ENCODE measurements at places on chromosomes 16 and 17.

- DNase-seq, result no peak
Observed at GRCh38 chr17:1616101-1616500, 12.5 kb downstream of the SLC43A2 start.

DNA sequence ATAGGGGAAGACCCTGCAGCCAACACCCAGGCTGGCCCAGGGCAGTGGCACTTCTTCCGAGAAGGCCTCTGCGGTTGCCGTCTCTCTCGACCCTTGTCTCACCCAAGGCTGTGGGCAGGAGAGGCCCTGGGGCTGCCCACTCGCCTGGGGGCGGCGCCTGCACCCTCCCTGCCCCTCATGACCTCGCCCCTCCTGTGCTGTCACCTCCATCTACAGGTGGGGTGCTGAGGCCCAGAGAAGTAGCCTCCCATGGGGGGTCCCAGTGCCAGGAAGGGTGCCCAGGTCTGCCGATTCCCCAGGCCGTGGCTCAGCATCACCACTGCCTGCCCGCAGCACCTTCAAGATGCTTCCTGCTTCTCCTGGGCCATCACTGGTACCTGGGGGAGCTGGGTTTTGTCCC lies 992 bp downstream of the NLRC3 start:
- DNase-seq, result no peak

DNA sequence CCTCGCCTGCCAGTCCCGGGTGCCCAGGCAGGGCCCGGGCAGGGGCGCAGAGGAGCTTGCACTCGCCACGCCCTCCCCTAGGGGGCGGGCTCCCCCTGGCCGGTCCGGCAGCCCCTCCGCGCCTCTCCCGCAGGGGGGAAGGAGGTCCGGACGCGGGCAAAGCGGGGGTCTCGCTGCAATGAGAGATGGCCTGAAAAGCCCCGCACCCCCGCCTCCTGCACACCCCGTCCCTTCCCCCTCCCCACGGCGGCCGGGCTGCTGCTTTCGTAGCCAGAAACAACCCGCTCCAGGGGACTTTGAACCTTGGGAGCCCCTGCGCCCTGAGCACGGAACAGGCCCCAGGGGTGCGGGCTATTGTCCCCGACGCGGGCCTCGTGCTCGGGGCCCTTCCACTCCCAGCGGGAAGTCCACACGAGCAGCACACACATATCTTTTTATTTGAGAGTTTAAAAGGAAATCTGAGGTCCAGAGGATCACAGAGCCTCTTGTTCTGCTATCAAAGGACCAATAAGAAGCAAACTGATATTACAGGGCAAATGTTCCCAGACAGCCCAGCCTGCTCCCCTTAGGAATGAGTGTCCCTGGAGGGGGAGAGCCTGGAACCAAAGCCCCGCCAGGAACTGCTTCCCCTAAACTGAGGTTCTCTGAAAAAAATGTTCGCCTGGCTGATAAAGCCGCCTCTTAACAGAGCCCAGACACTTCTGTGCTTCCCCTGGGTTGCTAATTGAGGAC lies 5.8 kb upstream of the CBX4 start:
- DNase-seq, result peak; percentile 54

DNA sequence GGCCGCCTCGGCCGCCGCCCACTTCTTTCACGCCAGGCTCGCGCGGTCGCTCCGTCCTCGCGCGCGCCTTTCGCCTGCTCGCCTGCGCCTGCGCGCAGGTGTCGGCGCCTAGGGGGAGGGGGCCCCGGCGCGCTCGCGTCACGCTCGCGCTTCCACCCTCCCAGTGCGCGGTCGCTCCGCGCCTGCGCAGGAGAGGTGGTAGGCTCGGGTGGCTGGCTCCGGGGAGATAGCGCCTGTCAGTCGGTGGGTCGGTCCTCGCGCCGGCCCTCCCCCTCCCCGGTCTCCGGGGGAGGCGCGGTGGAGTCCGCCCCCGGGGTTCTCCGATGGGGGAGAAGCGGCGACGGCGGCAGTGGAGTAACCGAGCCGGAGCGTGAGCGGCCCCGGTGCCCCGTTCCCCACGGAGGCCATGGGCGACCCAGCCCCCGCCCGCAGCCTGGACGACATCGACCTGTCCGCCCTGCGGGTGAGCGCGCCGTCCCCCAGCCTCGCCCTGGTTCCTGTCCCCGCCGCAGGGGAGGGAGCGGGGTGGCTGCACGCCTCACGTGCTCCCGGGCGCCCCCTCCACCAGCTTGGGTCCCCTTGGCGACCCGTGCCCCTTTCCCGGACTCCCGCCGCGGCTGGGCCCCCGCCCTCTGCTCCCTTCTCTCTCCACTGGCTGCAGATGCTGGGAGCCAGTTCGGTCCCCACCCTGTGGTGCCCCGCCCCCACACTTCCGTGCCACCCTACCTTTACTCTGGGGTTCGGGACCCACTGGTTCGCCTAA lies at the start of gene MINK1:
TSS of gene MINK1 (plus strand) at position 163 of the 763 bp plus-strand sequence. CDS start at position 407, 244 bp downstream.
- DNase-seq, result peak; percentile 95

DNA sequence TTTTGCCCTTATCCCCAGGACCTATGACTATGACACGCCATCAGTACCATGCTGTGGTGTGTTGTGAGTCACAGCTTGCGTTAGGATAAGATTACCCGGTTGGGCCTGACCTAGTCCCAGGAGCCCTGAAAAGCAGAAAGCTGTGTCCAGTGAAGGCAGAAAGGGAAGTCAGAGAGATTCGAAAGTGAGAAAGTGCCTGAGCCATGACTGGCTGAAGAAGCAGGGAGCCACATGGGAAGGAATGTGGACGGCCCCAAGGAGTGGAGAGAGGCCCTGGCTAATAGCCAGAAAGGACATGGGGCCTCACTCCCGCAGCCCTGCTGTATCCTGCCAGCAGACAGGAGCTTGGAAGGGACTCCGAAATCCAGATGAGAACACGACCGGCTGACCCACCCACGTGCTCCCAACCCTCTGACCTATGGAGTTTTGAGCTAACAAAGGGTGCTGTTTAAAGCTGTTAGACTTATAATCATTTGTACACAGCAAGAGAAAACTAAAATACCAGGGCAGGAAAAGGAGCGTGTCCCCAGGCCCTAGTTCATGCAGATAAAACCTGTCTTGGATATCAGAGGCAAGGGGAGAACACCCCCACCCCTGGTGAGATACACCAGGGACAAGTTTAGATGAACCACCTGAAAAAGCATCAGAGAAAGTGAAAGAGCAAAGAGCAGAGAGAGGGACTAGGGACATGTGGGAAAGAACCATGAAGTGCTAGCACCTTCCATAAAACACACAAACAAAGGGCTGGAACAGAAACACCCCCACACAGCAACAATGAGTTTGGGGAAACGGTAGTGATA lies 115.3 kb downstream of the SLC39A11 start:
- DNase-seq, result no peak

DNA sequence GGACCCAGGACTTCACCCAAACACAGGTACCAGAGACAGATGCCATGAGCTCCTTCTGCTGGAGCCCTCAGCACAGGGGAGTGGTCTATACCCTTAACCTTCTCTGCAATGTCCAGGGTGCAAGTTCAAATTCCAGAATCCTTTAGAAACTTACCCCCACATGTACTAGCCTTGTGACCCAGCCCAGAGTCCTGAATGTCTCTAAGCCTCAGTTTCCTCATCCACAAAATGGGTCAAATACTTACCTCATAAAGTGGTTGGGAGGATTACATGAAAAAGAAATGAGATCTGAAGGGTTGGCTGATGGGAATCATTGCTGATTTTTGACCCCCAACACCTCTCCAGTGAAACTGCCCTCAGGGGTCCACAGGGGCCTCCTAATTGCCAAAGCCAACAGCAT lies 21.7 kb downstream of the COTL1 start:
- no peak for DNase-seq
